ENCODE measurements at places on chromosomes 13 and 19.

GRCh38 chr19:45037393-45038169 is 1.3 kb upstream of the CLASRP start:
- DNase-seq, result no peak

- no peak for DNase-seq
Measured at GRCh38 chr13:46570273-46570672, 17.3 kb downstream of the LRCH1 start.

DNA sequence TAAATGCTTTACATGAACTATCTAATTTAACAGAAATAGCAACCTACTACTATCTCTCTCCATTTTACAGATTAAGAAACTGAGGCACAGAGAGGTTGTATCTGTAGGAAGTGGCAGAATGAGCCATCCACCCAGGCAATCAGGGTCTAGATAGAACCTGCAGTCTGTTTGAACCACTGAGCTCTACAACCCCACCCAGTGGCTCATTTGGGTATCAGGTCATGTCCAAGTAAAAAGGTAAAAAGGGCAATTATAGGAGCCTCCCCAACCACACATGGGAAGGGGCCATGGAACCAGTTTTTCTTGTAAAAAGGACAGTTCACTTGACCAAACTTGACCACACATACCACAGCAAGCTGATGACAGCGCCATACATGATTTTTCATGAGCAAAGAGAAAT is 92.9 kb upstream of the SGCG start:
- no peak for DNase-seq

DNA sequence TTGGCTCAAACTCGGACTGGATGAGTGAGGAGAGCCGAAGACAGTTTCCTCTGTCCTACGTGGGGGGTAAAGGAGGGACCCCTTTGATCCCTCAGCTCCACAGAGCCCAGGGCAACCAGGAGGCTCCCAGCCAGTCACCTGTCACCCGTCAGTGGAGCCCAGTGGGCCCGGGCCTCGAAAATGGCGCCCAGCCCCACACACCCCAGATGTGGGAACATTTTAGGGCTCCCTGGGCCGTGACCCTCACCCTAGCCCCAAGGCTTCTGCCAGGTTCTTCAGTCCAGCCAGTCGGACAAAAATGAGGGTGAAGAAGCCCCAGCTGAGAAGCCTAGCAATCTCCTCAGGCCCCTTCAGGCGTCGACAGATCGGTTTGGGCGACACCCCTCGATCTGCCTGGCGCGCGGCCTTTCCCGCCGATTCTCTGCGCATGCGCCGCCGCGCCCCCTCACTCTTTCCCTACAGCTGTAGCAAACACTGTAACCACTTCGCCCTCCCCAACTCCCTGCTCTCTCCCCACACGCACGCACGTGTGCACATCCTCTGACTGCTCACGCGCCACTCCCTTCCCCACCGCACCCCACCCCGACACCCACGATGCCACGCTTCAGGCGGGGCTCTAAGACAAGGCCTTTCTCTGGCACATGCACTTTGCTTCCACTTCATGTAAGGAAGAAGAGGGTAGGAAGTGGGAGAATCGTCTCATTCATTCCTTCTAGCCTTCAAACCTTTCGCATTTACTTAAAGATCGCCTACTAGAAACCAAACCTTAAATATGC is at the start of gene SLC6A16:
Gene SLC6A16, minus strand, starts transcription at position 391 of the 776 bp plus-strand sequence. CDS start 13,844 bp downstream, outside the sequence.
- DNase-seq, result no peak

DNA sequence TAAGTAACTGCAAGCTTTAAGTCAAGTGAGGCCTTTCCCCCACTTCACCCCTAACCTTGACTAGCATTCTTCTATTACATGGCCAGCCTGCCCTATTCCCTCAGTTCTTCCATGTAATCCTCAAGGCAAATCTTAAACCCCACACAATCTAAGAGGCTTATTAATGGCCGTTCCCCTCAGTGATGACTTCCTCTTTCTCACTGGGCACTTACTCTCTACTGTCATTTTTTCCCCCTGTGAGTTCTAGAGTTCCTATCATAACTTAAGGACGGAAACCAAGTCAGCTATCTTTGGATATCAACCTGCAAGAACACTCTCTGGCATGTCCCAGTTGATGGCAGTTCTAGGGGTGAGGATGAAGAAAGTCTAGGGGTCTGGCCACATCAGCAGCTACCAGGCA is 131.2 kb downstream of the DCLK1 start:
- DNase-seq, result no peak

GRCh38 chr19:16726916-16727315 is 7.3 kb downstream of the NWD1 start:
- DNase-seq, result no peak

DNA sequence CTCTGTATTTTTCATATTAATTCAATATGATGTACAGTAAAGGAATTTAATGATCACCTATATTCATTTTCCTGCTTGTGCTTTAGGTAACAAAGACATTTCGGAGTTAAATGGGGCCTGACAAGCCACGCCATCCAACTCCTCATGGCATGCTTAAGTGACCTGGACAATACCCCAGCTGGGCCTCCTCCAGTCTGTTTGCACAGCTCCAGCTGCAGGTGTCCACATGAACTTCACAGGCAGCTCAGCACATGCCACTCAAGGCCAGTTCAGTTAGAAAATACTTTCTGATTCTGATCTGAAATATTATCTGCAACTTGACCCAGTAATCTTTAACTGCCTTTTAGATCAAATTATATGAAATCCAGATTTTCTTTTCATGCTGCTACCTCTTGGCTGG is 89.6 kb upstream of the SLC15A1 start:
- no peak for DNase-seq

DNA sequence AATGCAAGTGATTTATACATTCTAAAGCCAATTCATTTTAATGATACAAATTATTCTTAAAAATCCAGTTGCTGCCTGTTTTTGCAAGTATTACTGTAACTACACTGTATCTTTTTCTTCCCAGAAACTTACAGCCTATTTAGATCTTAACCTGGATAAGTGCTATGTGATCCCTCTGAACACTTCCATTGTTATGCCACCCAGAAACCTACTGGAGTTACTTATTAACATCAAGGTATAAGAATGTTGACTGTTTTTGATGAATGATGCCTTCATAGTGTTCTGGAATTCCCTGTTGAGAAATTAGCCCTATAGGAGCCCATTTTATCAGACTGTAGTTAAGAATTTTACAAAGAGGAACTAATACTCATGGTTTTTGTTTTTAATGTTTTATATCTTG is 25.0 kb downstream of the ITM2B start:
- no peak for DNase-seq

- DNase-seq, result no peak
Measured at GRCh38 chr13:44296856-44297255, 76.8 kb upstream of the SERP2 start.

- DNase-seq, result no peak
Measured at GRCh38 chr19:18245297-18245696, 19.1 kb upstream of the PDE4C start.

DNA sequence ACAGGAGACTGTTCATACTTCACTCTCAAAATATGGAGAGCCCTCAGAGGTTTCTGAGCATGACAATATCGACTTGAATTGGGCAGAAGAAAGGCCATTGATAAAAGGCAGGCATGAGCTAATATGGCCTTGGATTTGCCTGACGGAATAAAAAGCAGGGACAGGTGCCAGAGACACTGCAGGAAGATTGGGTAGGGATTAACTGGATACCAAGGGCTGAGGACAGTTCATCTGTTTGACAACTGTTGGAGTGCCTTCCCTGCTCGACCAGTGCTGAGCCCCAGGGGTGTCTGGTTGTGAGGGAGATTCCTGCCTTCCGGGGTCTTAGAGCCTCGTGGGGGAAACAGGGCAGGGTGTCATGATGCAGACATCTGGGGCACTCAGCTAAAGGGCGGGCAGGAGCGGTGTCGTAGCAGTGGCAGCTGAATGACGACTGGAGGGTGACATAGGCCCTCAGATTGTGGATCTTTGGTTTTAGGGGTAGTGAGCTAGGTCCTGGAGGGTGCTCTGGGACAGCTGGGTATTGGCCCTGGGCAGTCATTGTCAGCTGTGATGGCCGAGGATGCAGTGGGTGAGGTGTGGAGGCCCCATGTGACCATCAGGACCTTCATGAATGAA is 12.3 kb downstream of the GATAD2A start:
- DNase-seq, result no peak

DNA sequence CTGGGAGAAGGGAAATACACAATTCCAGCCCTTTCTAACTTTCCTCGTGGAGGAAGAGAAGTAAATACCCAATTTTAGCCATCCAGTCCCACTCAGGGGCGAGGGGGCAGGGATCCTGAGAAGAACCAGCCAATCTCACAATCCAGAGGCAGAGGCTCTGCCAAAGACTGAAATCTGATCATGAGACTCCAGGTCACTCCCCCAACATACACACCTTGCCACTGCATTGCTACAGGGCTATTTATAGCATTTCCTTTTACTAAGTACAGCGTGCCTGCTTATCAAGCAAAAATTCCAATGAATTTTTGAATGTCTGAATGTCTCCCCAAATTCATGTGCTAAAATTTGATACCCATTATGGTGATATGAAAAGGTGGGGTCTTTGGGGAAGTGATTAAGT is 1687.5 kb downstream of the EFNB2 start:
- DNase-seq, result no peak

DNA sequence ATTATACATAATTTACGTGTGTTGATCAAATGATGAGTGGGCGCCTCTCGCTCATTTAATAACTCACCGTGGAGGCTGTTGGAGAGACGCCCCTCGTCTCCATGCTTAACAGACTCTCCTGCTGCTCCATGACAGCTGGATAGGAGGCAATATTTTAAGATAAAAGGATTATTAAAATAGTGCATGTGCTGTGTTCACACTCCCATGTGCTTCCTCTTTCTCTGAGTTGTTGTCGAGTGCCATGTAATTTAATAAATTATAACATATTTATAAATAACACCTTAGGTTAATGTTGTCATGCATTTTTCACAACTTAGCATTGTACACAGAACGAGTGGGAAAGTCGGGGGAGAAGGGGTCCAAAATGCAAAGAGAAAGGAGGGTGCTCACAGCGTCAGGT is 161.4 kb upstream of the TSHZ3 start:
- no peak for DNase-seq

DNA sequence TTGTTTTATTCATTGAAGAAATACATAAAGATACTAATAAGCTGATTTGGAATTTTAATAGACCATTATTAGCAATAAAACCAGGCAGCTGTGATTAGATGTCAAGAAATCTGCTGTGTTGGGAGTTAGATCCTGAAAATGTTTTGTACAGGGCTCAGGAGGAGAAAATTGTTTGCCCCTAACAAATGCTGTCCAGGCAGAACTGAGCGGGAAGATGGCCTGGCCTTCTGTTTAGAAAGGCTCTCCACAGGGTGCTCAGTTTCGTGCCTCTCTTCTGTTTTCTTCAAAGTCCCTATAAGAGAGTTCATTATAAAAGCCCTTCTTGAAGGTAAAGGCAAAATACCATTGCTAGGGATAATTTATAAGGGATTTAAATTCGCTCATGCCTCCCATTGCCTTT is 64.1 kb downstream of the ERCC5 start:
- DNase-seq, result no peak

GRCh38 chr13:48906200-48906599 is 69.5 kb upstream of the FNDC3A start:
- DNase-seq, result no peak

DNA sequence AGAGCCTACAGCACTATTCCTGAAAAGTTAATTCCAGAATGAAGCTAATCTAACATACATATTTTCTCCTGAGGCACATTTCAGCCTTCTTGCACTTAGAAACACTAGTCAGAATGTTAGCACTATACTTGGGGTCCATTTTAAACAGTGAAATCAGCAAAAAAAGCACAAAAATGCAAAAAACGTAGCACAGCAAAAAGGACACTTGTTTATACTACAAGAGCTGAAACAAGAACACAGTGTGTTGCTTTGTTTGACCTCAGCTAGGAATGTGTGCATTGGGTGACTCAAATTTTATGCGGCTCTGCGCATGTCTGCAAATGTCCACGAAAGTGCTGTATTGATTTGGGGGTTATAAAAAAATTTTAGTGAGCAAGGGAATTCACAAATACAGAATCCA is 226.2 kb downstream of the KCNRG start:
- DNase-seq, result no peak

DNA sequence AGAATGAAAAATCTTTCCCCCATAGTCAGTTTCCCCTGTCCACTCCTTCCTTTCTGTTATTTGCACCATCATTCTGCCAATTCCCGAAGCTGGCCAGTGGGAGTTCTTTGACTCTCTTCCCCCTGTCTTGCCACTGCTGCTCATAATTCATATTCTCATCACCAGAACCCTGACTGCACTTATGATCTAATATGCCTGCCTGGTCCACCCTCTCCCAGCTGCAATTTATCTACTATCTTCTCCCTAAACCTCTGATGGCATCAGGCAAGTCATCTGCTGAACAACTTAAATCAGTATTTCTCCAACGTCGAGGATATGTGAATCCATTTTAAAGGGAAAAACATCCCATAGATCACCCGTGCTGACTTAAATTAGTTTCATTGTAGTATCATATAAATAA is 458.0 kb upstream of the GPC6 start:
- no peak for DNase-seq

GRCh38 chr13:54965881-54966280 is 1937.3 kb downstream of the OLFM4 start:
- DNase-seq, result no peak

- DNase-seq, result no peak
Measured at GRCh38 chr13:37878496-37878895, 8.9 kb upstream of the TRPC4 start.

DNA sequence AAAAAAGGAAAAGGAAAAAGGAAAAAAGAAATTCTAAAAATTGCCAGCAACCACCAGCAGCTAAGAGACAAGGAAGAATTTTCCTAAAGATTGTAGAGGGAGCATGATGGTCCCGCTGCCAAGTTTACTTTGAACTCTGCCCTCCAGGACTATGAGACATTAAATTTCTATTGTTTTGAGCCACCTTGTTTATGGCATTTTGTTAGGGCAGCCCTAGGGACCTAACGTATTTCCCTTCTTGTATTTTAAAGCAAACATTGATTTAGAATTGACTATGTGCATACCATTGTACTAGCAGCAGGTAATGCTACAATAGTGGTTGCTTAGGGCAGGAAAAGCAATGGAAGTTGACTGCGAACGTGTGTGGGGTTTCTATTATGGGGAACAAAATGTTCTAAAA is 1414.2 kb downstream of the EFNB2 start:
- no peak for DNase-seq

- DNase-seq, result no peak
Measured at GRCh38 chr13:74077792-74078191, 56.4 kb downstream of the KLF12 start.

GRCh38 chr13:99376924-99377323 is 69.7 kb upstream of the GPR183 start:
- no peak for DNase-seq

- DNase-seq, result no peak
Measured at GRCh38 chr19:19434483-19435045, 29.1 kb downstream of the GATAD2A start.

- DNase-seq, result no peak
Measured at GRCh38 chr13:30047154-30047874, 196.9 kb upstream of the UBL3 start.

GRCh38 chr13:83311886-83312577 is 570.2 kb downstream of the SLITRK1 start:
- DNase-seq, result no peak

DNA sequence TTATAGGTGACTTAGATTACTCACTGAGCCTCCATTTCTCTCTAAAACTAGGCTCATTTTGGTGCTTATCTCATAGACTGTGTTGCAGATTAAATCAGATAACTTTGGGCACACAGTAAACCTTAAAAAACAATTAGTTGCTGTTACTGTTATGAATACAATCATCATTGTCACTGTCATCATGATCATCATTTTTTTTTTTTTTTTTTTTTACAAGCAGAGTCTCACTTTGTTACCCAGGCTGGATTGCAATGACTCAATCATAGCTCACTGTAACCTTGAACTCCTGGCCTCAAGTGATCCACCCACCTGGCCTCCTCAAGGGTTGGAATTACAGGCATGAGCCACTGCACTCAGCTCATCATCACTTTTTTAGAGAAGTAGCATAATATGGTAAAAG is 60.0 kb downstream of the VWA8 start:
- peak; percentile 36 for DNase-seq

All from stimulated activated CD8-positive, alpha-beta memory T cell treated with anti-CD3 and anti-CD28 coated beads, Interleukin-15, amount 100 ng/mL, for 48 hours (primary cell).